ENCODE measurements at places on chromosomes 7 and 10.

- DNase-seq, result no peak
Measured at GRCh38 chr10:133142523-133143199, 17.4 kb upstream of the KNDC1 start.

GRCh38 chr7:105244594-105244993 lies 144.1 kb downstream of the SRPK2 start:
- DNase-seq, result no peak

- no peak for DNase-seq
Measured at GRCh38 chr10:1559761-1560160, 177.6 kb downstream of the ADARB2 start.

DNA sequence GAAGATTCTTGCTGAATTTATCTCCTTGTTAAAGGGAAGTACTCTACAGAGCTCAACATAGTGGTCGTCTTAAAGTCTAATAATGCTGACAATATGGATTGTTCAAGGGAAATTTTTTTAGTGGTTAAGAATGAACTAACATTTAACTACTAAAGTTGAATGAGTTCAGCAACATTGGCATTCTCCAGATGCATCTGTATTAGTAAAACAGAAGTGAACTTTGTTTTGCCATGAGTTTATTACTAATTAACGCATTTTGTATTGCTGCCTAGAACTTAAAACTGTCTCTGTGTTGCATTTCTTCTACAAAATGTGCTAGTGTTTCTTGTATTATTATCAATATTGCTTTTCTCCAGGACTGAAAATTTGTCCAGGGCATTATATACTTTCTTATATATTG lies 67.5 kb downstream of the C1GALT1 start:
- DNase-seq, result no peak
